ENCODE measurements at places on chromosomes 2 and 18.

GRCh38 chr2:26983746-26984145 is 13.3 kb downstream of the MAPRE3 start:
- DNase-seq, result no peak

GRCh38 chr2:199581408-199581807 is 123.7 kb upstream of the SATB2 start:
- peak; percentile 33 for DNase-seq

DNA sequence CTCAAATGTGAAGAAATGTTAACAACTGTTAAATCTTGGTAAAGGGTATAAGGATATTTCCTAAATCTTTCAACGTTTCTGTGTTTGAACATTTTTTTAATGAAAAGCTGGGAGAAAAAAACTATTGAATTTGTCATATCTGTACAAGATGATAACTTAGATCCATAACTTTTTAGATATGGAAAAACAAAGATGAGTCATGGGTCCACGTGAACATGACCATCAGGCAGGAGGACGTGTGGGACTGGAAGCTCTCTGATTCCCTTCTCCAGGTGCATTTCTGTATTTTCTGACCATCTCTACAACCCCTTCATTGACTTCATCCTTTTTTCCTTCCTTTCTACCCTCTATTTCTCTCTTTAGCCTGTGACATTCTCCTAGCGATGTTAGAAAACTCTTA is 141.6 kb downstream of the DHRS9 start:
- DNase-seq, result no peak

DNA sequence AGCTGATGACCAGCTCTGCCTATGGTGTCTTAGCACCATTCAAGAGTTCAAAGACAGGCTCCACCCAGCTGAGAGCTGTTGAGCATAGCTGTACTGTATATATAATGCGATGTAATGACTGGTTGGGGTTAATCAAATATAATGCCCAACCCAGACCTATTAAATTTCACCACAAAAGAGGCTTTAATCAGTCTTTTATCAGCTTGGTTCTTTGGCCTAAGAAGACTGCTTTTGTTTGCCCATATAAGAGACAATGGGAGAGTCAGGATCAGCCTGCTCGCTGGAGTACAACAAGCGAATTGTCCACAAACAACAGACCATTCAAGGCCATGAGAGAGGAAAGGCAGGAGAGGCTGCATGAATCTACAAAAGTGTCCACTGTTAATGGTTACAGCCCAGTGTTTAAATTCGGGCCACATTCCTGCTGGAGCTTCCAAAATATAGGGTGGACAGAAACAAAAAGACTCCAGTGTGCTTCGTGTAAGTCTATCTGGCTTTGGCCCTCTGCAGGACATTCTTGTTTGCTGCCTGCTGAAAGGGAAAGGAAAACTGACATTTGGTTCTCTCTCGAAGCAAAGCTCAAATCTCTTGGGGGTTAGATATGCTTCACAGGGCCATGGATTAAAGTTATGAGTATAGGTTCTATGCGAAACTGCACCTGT is 299.0 kb upstream of the FBXO11 start:
- DNase-seq, result no peak

GRCh38 chr18:6729247-6730091 is at the start of gene ARHGAP28:
ARHGAP28 (plus strand) TSS chr18:6729716; CDS start chr18:6729822, 106 bp downstream.
- peak; percentile 63 for DNase-seq

- DNase-seq, result no peak
These were observed 27.4 kb downstream of the DBI start for GRCh38 chr2:119393971-119394748.

DNA sequence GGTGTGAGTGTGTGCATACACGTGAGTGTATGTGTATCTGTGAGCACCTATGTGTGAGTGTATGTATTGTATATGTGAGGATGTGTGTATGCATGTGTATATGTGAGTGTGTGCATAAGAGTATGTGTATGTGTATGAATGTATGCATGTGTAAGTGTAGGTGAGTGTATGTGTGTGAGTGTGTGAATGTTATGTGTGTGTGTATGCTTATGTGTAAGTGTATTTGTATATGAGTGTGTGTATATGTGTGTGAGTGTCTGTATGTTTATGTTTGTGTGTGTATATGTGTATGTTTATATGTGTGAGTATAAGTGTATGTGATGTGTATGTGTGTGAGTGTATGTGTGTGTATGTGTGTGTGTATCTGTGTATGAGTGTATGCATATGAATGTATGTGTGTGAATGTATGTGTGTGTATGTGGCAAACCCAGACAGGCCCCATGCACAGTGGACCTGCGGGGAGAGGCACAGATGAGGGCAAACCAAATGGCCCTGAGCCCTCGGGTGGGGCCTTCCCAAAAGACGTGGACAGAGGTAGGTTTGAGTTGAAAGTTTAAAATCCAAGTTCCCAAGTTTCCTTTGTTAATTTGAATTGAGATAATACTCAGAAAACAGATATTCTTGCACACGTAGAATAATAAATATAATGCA is 51.5 kb downstream of the EDAR start:
- no peak for DNase-seq

- DNase-seq, result no peak
These were observed 192.5 kb downstream of the SNTG2 start for GRCh38 chr2:1143129-1143528.

GRCh38 chr2:190976521-190976920 is 37.5 kb downstream of the STAT1 start:
- DNase-seq, result no peak

- DNase-seq, result no peak
These were observed 4.6 kb downstream of the SP140 start for GRCh38 chr2:230230087-230230486.

GRCh38 chr2:216717491-216717901 is 22.1 kb upstream of the IGFBP5 start:
- DNase-seq, result no peak

- DNase-seq, result peak; percentile 52
These were observed 28.8 kb upstream of the WDR75 start for GRCh38 chr2:189412330-189412953.

DNA sequence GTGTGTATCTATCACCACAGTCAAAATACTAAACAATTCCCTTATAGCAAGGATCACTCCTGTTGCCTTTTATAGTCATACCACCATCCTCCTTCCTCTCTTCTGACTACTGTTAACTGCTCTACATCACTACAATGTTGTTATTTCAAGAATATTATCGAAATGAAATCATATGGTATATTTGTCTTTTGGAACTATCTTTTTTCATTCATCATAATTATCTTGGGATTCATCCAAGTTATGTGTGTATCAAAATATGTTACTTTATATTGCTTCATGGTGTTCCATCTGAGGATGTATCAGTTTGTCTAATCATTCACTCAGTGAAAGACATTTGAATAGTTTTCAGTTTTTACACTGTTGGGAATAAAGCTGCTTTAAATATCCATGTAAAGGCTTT is 1423.0 kb upstream of the PIK3C3 start:
- DNase-seq, result no peak

DNA sequence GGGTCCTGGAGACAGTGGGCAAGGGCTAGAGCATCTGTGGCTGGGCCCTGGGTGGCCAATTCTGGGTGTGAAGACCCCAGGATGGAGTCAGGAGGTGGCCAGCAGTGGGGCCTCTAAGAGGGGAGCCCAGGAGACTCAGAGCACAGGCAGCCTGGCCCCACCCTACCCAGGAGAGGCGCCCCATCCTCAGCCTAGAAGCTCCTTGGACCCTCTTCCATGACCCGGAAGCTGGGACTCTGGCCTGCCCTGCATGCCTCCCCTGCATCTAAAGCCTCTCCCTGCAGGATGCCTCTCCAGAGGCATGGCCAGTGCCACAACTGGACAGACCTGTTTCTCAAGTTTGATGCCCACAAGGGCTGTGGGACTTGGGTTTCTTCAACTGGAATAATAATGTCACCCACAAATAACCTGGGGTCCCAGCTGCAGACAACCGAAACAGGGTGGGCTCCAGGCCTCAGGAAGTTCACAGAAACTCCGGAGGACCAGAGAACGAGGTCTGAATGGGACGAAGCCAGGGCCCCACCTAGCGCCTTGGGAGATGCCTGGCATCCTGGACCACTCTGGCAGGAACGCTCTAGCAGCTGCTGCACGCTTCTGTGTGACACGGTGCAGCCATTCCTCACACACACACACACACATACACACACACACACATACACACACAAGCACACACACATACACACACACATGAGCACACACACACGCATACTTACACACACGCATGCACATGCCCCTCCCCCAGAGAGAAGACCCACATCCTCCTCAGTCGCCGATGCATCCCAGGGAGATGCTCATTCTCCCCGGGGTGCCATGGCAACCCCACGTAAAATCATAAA is 16.4 kb downstream of the KCNIP3 start:
- no peak for DNase-seq

DNA sequence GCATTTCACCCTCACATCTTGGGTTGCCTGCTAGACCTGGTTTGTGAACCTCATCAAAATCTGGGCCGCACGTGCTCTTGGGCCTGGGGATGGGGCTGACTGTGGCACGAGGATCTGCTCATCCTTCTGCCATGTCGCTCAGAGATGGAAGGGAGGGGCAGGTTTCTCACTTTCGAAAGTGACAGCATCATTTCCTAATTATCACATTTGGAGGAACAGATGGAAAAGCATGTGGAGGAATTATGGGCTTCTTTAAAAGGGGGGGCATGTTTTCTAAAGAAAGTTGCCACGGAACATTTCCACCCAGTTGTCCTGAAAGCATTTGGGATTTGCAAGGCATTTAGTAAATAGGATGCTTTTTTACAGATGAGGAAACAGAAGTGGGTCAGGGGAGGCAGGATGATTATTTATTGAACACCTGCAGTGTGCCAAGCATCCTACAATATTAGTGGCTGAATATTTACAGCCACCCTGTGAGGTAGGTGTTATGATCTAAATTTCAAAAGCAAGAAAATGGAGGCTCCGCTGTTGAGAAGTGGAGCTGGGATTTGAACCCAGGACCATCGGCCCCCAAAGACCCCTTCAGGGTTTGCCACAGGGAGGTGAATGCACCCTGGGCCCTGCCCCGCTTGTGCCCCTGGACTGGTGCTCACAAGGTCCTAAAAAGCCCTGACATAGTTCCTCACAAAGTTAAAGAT is 104.2 kb upstream of the MYCN start:
- DNase-seq, result no peak

DNA sequence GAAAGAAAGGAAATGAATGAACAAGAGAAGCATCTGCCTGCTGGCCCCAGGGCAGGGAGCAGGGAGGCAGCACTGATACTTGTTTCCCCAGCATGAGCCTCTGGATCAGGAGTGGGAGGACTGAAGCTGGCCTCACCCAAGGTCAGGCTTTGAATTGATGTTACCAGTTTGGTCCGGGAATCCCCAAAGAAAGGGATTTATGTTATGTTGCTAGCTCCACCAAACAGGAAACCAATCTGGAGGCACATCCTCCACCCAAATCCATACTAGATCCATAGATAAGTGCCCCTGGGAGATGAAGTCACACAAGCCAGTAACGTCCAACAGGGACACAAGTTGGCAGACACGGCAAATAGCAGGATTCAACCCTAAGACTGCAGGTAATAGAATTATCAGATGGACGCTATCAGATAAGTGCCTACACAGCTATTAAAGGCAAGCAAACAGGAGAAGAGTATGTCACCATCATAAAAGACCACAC is 85.9 kb downstream of the MTCL1 start:
- DNase-seq, result no peak

- peak; percentile 80 for DNase-seq
These were observed 155.4 kb downstream of the MAP2 start for GRCh38 chr2:209579230-209579749.

- DNase-seq, result no peak
These were observed 92.3 kb downstream of the CTAGE1 start for GRCh38 chr18:22325396-22325795.

DNA sequence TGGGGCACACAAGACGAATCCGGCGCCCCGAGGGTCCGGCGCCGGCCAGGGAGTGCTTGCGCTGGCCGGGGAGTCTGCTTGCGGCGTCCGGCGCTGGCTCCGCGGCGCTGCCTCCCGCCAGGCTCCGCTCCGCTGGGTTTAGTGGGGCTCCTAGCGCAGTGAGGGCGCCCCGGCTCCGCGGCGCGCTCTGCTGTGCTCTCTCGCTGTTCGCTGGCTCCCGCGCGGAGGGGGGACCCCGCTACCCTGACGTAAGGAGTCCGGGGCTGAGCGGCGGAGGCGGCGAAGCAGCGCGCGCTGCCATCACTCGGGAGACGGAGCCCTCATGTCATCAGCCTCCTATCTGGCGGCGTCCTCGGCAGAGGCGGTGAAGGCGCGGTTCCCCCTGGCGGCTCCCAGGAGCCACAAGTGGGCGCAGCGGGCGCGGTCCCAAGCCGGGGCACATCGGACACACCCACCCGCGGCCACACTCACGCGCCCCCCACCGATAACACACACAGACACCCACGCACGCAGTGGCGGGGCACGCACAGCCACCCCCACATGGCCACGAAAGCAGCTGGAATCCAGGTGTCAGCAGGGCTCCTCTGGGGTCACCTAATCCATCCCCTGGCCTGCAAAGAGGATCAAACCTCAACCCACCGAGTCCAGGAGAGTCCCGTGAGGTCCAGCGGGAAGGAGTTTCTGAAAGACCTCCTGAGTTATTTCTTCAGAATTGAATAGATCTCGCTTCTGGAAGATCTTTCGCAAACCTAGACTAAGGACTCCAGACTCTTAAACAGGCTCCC is at the start of gene C1QL2:
Gene C1QL2, minus strand, starts transcription at position 189 of the 785 bp plus-strand sequence. CDS start 482 bp downstream, outside the sequence.
- DNase-seq, result peak; percentile 40

GRCh38 chr18:76530846-76531245 is 35.8 kb upstream of the ZNF516 start:
- no peak for DNase-seq
